ENCODE measurements at places on chromosomes 2 and 18. TPM values are rescaled to one million over a fixed set of nuclear protein-coding genes. Genes with fewer than 3 reads are reported as not detected.

DNA sequence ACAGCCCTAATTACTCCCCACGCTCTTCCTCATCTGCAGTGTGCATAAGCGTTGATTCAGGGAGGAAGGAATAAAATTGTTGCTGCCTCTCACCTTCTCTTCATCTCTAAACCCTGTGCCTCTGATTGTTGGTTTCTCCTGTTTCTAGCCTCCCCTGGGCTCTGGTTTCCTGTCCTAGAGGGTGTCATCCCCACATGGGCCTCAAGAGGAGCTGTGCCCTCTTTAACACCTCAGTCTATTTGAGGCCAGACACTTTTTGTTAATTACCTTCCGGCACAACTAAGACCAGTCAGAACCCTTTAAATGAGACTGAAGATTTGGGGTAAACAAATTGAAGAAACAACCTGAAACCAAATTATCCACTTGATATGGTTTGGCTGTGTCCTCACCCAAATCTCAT, 9.7 kb downstream of the CTAGE1 start:
- no peak for DNase-seq

GRCh38 chr2:62287899-62288880, 92.3 kb downstream of the B3GNT2 start:
- peak; percentile 75 for DNase-seq

GRCh38 chr2:88067598-88067997, at the start of gene SMYD1:
Gene SMYD1, plus strand, starts transcription at chr2:88067825. Its CDS starts 40 bp downstream, at chr2:88067865.
- no peak for DNase-seq

DNA sequence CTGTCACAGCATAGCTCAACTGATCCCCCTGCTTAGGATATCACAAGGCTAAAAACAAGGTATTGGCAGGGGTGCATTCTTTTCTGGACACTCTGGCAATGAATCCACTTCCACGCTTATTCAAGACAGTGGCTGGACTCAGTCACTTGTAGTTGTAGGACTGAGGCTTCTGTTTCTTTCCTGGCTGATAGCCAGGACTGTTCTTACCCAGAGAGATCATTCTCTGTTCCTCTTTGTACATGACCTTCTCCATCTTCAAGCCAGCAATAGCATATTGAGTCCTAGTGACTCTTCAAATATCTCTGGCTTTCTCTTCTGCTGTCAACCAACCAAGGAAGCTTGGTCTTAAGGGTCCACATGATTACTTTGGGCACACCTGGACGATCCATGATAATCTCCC, 241.3 kb downstream of the RBM43 start:
- DNase-seq = no peak

- no peak for DNase-seq
Observed at GRCh38 chr2:124081154-124081716, 56.1 kb downstream of the CNTNAP5 start.

DNA sequence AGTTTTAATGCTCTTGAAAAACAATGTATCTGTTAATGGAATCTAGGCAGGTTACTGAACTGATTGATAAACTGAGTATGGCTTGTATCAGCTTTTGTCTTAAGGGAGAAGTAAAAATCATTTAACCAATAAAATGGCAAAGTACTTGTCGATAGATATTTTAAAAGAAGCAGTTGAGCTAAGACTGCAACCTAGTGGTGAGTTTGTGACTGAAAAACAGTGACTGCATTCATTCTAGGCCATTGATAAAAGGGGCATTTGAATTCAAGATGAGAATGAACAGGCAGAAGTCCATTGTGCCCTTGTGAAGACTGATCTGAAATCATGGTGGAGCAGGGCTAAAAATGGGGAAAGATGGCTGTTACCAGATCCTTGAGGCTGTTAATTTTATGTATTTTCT, 59.4 kb upstream of the MSTN start:
- no peak for DNase-seq

BARD1 gene
- total RNA-seq = 26.2 TPM

CLHC1 gene
- total RNA-seq = 8.9 TPM

TUBA3E gene
- not detected for total RNA-seq

MPP4 gene
- not detected for total RNA-seq

SIX2 gene
- not detected for total RNA-seq

CPLX4 gene
- not detected for total RNA-seq
